ENCODE measurements at places on chromosomes 2 and 18. TPM values are rescaled to one million over a fixed set of nuclear protein-coding genes. Genes with fewer than 3 reads are reported as not detected.

NYAP2 gene
- not detected for total RNA-seq

L3MBTL4 gene
- 10.8 TPM for total RNA-seq

TOGARAM2 gene
- 0.13 TPM for total RNA-seq

SERPINB3 gene
- total RNA-seq: not detected

MPP4 gene
- 4.7 TPM for total RNA-seq

TRIM54 gene
- total RNA-seq: 3.1 TPM

PLEK gene
- total RNA-seq: 0.16 TPM

SLC4A3 gene
- 0.25 TPM for total RNA-seq

WDR35 gene
- total RNA-seq: 12.1 TPM

TEX261 gene
- 50.3 TPM for total RNA-seq

RAX gene
- not detected for total RNA-seq

ZSWIM2 gene
- total RNA-seq: 0.13 TPM

CFAP65 gene
- total RNA-seq: not detected

PAIP2B gene
- 0.65 TPM for total RNA-seq

KYNU gene
- 1.1 TPM for total RNA-seq

HRH4 gene
- not detected for total RNA-seq

CCDC148 gene
- 0.65 TPM for total RNA-seq

TUBA3E gene
- total RNA-seq: not detected

WIPF1 gene
- 7.3 TPM for total RNA-seq

LOXHD1 gene
- total RNA-seq: 0.16 TPM

APOB gene
- under 0.01 TPM for total RNA-seq

CCDC142 gene
- total RNA-seq: 21.5 TPM

IL1B gene
- 0.32 TPM for total RNA-seq

NAT8 gene
- not detected for total RNA-seq

LRRTM1 gene
- not detected for total RNA-seq

SLC16A14 gene
- 0.06 TPM for total RNA-seq

C2orf66 gene
- total RNA-seq: 0.06 TPM

CMPK2 gene
- total RNA-seq: 1.4 TPM

MRPL44 gene
- 24.4 TPM for total RNA-seq

UGT1A6 gene
- total RNA-seq: not detected

ARHGAP15 gene
- total RNA-seq: not detected

RESP18 gene
- total RNA-seq: not detected

HOXD4 gene
- 2.1 TPM for total RNA-seq

ADRA2B gene
- total RNA-seq: not detected

LCT gene
- not detected for total RNA-seq

HOXD13 gene
- not detected for total RNA-seq

SULT1C3 gene
- not detected for total RNA-seq

CHRND gene
- not detected for total RNA-seq

REG3G gene
- not detected for total RNA-seq
